ENCODE measurements at places on chromosomes 16 and 17.

- no peak for DNase-seq
These were observed 9.7 kb downstream of the HPR start for GRCh38 chr16:72072514-72073342.

- no peak for DNase-seq
These were observed 6.7 kb downstream of the PLA2G15 start for GRCh38 chr16:68251832-68252231.

- DNase-seq: no peak
These were observed 363.1 kb downstream of the WWOX start for GRCh38 chr16:78462288-78463208.

- DNase-seq: no peak
These were observed 917 bp upstream of the TBX2 start for GRCh38 chr17:61398721-61399130.

GRCh38 chr16:85629853-85630252 lies 16.7 kb downstream of the GSE1 start:
- DNase-seq: no peak

DNA sequence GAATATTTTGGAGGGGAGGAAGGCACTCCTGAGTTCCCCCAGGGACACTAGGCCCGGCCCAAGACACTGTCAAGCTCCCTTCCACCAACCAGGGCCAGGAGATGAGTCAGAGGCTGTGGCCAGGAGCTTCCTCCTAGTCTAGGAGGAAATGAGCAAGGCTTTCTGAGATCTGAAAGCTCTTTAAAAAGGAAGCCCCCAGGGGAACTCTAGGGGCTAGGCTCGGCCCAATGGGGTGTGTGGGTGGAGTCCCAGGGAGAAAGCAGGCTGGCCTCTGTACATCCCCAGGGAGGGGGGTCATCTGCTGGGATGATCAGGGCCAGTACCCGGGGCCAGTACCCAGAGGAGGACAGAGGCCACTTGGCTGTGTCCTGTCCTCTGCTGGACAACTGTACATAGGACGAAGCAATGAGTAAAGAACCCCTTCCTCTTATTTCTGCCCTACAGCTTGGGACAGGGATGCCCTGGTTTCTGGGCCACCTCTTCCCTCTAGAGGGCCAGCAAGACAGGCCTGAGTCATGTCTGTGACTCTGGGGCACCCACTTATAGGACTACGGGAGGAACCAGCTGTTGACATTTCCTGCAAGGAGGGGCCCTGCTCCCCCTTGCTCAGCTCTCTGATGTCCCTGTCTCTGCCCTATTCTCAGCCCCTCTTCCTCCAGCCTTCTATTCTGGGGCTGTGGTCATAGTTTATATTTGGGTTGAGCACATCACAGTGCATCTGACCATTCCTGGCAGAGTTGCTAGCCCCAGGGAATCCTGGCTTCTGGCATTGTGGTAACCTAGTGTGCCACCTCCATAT lies 2.7 kb downstream of the FHOD1 start:
- DNase-seq: peak; percentile 95

DNA sequence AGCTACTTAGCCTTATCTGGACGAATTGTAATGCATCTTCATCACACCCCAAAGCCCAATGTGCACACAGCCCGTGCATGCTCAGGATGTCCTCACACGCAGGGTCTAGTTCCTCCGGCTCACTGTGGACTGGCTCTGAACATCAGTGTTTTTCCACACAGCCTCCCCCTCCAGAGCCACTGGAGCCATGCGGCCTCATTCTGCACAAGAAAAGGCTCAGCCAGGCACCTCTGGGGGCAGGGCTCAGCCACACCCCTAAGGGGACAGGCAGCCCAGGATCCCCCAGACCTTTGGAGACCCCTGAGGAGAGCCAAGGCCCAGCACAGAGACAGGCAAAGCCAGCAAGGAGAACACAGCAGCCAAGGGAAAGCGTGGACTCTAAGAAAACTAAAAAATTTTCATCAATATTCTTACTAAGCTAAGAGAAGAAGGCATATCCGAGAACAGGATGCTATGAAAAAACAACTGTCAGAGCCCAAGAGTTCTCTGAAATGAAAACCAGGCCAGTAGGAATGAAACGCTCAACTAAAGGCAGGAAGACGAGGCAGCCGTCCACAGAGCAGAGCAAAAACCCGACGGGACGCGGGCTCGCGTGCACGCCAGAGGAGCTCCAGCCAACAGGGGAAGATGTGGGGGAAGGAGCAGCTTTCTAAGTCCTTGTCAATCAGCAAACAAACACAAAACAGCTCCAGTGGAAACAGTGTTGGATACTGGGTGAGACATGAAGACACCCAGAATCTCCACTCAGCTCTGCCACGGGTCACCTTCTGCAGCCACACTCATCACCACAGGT lies 34.5 kb downstream of the MAP1LC3B start:
- DNase-seq: no peak

DNA sequence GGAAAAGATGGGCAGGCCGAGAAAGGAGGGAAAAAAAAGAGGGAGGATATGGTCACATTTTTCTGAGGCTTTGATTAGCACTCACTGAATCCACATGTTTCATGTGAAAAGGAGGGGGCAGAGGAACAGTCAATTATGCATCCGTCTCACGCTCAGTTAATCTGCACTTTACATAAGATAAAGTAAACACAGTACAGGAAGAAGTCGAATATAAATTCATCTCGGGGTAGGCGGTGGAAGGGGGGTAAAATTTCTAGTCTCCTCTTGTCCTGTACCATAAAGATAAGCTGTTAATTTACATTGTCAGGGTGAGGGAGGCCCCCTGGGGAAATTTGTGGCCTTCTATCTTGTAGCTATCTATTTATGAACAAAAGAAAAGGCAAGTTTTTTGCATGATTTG lies 73.1 kb upstream of the CES5A start:
- no peak for DNase-seq

GRCh38 chr17:74603037-74603635 lies 11.1 kb upstream of the CD300LD start:
- no peak for DNase-seq

GRCh38 chr17:35856603-35857002 lies 12.1 kb downstream of the HEATR9 start:
- no peak for DNase-seq

DNA sequence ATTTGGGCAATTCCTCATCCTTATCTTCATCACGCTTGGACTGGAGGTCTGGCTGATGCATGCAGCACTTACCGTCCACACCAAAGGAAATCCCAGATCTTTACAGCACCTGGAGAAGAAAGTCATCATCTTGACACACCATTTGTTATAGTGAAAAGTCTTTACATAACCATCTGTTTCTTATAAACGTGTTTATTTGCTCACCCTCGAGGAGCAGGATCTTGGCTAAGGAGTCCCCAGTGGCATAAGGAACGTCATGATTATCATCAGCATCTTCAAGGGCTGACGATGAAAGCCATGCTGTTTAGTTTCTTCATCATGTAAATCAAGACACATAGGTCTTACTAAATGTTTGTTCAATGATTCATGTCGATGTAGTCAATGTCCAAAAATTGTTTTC lies 248.8 kb upstream of the ELAC2 start:
- no peak for DNase-seq
